ENCODE measurements at places on chromosomes 1 and 21. TPM values are rescaled to one million over a fixed set of nuclear protein-coding genes. Genes with fewer than 3 reads are reported as not detected.

DNA sequence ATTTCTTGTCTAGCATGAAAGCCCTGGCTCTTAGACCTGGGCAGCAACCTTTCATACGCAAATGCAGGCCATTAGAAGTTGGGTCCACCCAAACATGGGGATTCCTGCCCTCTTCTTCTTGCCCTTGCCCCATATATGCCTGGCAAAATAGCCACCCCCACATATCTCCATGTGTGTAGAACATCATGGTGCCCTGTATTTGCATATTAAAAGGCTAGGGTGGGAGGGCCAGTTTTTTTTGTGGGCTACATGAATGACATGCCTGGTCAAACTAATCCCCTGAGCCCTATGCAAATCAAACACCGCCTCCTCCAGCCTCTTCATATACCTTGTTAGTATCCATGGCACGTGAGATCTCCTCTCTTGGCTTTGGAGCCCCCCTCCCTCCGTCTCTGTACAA, 24.7 kb downstream of the MFSD2A start:
- no peak for DNase-seq

DNA sequence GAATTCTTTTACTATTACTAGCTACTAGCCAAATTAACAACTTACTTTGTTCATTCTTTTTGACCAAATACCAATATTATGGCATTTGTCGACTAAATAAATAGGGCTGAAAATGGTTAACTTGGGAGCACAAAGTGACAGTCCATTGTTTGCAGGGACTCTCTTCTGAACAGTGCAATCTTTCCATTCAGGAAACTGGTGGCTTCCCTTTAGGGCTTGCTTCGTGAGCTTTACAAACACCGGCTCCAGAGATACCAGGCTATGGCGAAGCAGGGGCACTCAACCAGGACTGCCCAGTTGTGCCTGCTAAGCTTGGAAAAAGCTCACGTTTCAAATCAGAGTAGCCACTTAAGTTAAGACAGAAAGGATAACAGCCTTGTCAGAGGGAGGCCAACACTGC, 12.3 kb downstream of the RAB42 start:
- no peak for DNase-seq

DNA sequence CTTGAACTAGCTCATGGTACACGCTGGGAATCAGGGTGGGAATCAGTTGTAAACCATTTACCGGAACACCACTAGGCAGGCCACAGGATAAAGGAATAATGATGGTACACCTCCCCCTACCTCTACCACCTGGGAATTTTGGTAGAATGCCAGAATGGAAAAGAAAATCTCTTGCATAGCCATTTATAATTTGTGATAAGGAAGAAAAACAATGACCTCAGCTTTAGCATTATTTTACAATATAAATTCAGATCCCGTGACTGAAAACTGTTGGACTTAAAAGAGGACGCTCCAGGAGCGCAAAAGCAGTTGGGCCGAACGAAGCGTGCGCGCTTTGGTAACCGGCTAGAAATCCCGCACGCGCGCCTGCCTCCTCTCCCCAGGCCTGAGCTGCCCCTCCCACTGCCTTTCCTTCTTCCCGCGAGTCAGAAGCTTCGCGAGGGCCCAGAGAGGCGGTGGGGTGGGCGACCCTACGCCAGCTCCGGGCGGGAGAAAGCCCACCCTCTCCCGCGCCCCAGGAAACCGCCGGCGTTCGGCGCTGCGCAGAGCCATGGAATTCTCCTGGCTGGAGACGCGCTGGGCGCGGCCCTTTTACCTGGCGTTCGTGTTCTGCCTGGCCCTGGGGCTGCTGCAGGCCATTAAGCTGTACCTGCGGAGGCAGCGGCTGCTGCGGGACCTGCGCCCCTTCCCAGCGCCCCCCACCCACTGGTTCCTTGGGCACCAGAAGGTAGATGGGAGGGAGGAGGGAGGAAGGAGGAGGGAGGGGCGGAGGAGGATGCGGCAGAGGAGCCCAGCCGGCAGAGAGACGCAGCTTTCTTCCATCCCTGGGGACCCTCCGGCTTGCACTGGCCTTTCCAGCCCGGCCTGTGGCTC, at the start of gene CYP4X1:
Gene CYP4X1 (plus strand): TSS at position 402 of the 873 bp plus-strand sequence. CDS start 149 bp downstream, at position 551.
- DNase-seq: peak; percentile 45

DNA sequence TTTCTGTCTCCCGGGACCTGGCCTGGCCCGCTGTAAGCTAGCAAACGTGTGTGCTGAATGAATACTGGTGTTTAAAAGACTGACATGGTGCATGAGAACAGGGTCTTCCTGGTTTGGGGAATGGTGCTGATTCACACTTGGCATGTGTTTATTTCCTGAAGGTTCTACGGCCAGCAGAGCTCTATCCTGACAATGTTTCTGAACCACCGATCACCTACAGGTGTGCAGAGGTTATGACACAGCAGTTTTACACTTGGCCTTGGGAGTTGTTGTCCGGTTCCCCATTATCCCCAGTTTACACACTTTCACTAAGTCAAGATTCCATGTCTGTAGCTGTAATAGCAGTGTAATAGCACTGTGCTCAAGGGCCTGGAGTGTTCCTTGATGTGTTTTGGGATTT, 127.3 kb downstream of the ROR1 start:
- no peak for DNase-seq

DNA sequence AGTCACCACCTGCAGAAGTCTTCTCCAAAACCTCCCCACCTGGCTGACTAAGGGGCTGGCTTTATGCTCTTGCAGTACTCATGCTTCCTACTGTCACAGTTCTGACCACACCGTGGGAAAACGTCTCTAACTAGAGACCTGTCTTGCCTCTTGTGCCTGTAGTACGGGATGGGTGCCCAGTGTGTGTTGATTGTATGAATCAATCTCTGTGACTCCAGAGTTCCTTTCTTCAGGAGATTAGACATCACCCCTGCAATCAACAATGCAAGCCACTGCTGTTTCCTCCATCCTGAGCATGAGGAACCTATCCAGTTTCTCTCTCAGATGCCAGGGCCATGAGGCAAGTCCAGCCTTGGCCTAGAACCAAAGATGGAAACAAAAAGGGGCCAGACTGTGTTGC, 64.1 kb downstream of the LRRN2 start:
- DNase-seq: peak; percentile 77

GRCh38 chr1:79716447-79716846, 709.9 kb upstream of the ADGRL4 start:
- DNase-seq: no peak

- DNase-seq: peak; percentile 94
Measured at GRCh38 chr21:45970674-45971615, 10.6 kb upstream of the COL6A1 start.

DNA sequence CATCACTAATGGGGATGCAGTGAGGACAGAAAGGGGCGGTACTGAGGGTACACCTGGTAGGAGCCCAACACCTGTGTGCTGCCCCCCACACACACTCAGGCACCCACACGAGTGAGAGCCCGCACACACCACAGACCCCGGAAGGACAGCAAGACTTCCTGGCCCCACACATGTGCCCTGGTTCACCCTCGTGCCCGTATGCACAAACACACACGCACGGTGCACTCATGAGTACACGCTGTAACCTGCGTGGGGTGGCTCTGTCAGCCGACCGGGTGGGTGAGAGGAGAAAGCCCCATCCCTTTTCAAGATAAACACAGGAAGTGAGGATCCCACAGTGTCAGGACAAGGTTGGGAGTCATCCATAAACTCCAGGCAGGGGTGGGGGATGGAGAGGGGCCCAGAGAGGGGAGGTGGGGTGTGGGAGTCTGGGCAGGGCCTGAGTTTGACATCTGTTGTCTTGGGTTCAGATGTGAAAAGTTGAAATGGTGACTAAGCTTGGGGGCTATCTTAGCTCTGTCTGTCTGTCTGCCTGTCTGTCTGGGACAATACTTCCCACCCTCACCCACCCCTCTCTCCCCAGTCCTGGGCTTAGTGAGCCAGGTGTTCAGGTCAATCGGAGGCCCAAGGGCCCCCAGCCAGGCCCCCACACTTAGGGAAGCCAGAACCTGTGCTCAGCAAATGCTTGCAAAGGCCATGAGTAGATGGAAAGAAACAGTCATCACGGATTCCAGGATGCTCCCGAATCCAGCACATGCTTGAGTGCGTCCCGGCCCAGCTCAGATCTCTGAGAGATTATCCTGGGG, 119.8 kb upstream of the ZBTB40 start:
- DNase-seq: no peak

- no peak for DNase-seq
Measured at GRCh38 chr1:226588484-226588883, 39.9 kb downstream of the STUM start.

GRCh38 chr1:46562498-46562897, 11.1 kb upstream of the KNCN start:
- no peak for DNase-seq

GRCh38 chr1:47645151-47645550, 207.3 kb downstream of the FOXD2 start:
- no peak for DNase-seq

DNA sequence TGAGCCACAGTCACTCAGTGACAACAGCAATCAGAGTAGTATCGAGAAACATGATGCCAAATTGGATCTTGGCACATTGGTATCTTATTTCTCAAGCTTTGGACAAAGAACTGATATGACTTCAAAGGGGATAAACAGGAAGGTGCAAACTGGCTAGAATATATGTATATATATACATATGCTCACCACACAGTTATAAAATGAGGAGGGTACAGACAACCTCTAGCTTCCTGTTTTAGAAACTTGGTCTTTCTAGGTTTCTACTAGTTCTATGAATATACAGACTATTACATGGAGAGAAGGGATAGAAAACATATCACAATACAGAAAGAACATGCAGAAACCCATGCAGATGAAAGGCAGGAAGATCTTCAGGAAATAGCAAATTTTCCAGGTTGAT, 292.1 kb upstream of the SNX7 start:
- no peak for DNase-seq

GRCh38 chr1:234538930-234539649, 60.1 kb upstream of the TARBP1 start:
- DNase-seq: no peak

- DNase-seq: no peak
Measured at GRCh38 chr1:76298399-76298798, 223.9 kb downstream of the ST6GALNAC3 start.

DNA sequence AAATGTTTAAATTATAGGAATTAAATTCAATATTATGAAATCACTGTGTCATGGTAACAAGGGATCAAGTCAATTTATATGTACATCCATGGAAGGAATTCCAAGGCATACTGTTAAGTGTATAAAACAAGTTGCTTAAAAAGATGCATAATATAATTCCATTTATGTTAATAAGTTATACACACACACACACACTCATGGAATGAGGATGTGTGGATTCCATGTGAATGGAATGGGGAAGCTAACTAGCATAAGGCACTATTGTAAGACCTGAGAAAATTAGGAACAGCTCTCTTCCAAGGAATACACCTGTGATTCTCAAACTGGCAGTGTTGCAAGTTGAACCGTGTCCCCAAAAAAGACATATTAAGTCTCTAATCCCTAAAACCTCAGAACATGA, 17.6 kb upstream of the TRAF3IP3 start:
- DNase-seq: no peak

DNA sequence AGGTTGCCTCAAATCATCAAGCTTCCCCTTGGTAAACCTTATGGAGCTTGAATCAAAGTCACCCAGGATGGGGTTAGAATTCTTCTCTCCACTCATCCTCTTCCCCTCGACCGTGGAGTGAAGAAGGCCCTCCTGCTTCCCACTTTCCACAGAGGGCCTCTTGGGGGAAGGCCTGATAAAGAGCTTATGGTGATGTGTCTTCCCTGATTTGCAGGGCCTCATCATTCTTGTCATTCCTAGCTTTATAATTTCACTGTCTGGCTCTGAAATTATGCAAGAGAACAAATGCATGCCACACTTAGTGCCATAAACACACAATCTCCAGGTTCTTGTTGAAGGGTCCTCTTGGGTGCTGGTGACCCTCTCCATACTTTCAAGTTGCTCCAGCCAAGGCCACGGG, 101.2 kb downstream of the HMGB4 start:
- DNase-seq: no peak

- DNase-seq: peak; percentile 59
Measured at GRCh38 chr21:46555225-46555617, 49.7 kb downstream of the S100B start.

- no peak for DNase-seq
Measured at GRCh38 chr1:231738554-231738953, 112.0 kb downstream of the DISC1 start.

DNA sequence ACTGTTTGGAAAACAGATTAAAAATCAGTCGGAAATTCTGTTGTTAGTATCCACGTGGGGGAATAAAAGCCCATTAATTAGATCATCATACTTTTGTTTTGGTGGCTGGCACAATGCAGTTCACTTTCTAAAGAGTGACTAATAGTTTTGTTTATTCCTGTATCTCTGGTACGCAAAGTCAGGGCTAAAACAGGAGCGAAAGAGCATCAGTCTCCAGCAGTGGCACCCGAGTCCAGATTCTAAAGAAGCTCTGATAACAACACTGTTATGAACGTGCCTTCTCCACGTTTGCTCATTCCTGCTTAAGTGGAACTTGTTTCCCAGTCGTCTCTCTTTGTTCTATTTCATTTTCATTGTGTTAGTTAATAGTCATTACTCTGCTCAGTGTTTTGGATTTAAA, 69.6 kb downstream of the HSPA13 start:
- DNase-seq: no peak

- DNase-seq: no peak
Measured at GRCh38 chr1:8016210-8016894, 9.8 kb downstream of the ERRFI1 start.

- peak; percentile 85 for DNase-seq
Measured at GRCh38 chr1:23217421-23218115, at the start of gene HTR1D. HTR1D (minus strand) TSS chr1:23217502; CDS start chr1:23194219, 23,283 bp downstream.

- no peak for DNase-seq
Measured at GRCh38 chr1:116409751-116410191, 36.7 kb downstream of the ATP1A1 start.

DNA sequence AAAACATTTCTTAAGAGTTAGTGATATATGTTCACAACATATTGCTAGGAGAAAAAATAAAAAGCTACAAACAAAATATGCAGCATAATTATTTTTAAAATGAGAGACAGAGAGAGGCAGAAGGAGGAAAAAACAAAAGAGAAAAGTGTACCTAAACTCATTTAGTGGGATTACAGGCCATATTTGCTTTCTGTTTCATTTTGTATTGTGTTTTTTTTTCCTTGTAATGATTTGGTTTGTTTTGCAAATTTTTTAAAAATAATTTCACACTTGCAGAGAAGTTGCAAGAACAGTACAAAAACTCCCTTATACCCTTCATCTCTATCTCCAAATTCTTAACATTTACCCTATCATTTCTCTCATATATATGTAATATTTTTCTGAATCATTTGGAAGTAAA, 65.0 kb downstream of the LBR start:
- no peak for DNase-seq

- DNase-seq: no peak
Measured at GRCh38 chr1:67750691-67751054, 65.7 kb downstream of the GADD45A start.

- DNase-seq: peak; percentile 97
Measured at GRCh38 chr1:81800695-81801650, at the start of gene ADGRL2. ADGRL2 (plus strand) TSS chr1:81800934; CDS start chr1:81836985, 36,051 bp downstream.

Gene FAM72C
- total RNA-seq: 0.59 TPM

Gene CHAF1B
- total RNA-seq: 2.4 TPM

Gene MX2
- total RNA-seq: 12.4 TPM

Gene AMY1C
- total RNA-seq: not detected

Gene PDE9A
- total RNA-seq: not detected

Gene F3
- total RNA-seq: 7.4 TPM

Gene LEFTY2
- total RNA-seq: not detected

Gene RSBN1
- total RNA-seq: 14.5 TPM

Gene BACE2
- 85.2 TPM for total RNA-seq

Gene KANK4
- total RNA-seq: under 0.01 TPM

Gene S100A5
- total RNA-seq: not detected

Gene HSF2BP
- total RNA-seq: 1.8 TPM

Gene CADM3
- not detected for total RNA-seq

All from osteoblast (primary cell).